Calu3 (cell line): ENCODE measurements at places on chromosomes 2 and 18. TPM values are rescaled to one million over a fixed set of nuclear protein-coding genes. Genes with fewer than 3 reads are reported as not detected.

CNGA3 gene
- total RNA-seq, result not detected in 2 replicates

UGT1A4 gene
- total RNA-seq, result 6.1 TPM in 2 replicates

PAX8 gene
- 12.2 and 14.5 TPM in 2 replicates for total RNA-seq

SETBP1 gene
- 5.3 and 6.0 TPM in 2 replicates for total RNA-seq

MEP1B gene
- not detected in 2 replicates for total RNA-seq

MYO5B gene
- 56.7 and 59.1 TPM in 2 replicates for total RNA-seq

PKP4 gene
- 119 and 137 TPM in 2 replicates for total RNA-seq

OSR1 gene
- 1.3 and 1.4 TPM in 2 replicates for total RNA-seq

TBR1 gene
- total RNA-seq, result 0.07 and 0.34 TPM in 2 replicates

SCTR gene
- 0.56 and 0.85 TPM in 2 replicates for total RNA-seq

ACTR1B gene
- 48.7 and 49.1 TPM in 2 replicates for total RNA-seq

RTP5 gene
- total RNA-seq, result not detected in 2 replicates
